Stimulated activated CD8-positive, alpha-beta memory T cell treated with anti-CD3 and anti-CD28 coated beads, Interleukin-15, amount 100 ng/mL, for 48 hours (primary cell): ENCODE measurements at places on chromosomes 11 and 22.

DNA sequence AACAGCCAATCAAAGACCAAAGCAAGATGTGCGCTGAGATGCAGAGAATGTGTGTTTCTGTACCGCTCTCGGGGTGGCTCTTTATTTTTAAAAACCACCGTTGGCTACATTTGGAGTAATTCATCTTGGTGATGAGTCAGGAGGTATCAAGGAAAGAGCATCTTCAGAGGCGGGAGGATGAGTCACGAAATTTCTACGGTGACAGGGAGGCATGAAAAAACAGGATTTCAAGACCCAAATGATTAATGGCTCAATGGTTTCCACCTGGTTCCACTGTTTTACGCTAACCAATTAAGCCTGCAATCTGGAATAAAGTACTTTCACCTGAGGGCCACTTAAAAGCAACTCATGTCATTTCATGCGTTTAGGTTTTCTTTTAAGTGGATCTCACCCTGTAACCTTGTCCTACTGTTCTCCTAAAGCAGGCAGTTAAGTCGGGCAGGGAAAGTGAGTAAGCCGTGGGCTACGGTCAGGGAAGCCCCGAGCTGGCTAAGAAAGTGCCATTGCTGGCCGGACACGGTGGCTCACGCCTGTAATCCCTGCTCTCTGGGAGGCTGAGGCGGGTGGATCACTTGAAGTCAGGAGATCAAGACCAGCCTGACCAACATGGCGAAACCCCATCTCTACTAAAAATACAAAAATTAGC, 74.6 kb downstream of the CELSR1 start:
- DNase-seq, result no peak

DNA sequence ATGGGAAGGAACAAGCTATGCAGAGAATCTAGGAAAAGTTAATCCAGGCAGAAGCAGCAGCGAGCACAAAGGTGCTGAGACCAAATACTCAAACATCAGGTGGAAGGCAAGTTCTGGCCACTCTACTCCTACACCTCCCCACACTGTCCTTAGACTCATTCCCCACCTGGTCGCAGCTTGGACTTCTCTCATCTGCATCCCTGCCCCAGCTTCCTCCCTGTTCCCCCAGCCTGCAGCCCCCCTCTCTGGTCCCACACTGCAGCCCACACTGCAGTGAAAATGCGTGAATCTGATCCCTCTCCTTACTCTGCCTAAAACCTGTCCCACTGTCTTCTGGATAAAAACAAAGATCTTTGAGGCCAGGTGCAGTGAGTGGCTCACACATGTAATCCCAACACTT, 9.1 kb downstream of the TPBGL start:
- DNase-seq, result no peak

GRCh38 chr11:73498343-73498742, 99.6 kb downstream of the FAM168A start:
- no peak for DNase-seq

GRCh38 chr11:126518972-126519690, 163.6 kb downstream of the ST3GAL4 start:
- DNase-seq, result no peak

- DNase-seq, result no peak
Measured at GRCh38 chr11:123943738-123944137, at the start of gene OR6T1. Gene OR6T1, minus strand, starts transcription at chr11:123943838. Its CDS starts 0 bp downstream, at chr11:123943838.

- DNase-seq, result no peak
Measured at GRCh38 chr22:40911772-40912171, 39.4 kb upstream of the RBX1 start.

GRCh38 chr11:13313005-13313819, 35.6 kb downstream of the BMAL1 start:
- no peak for DNase-seq

DNA sequence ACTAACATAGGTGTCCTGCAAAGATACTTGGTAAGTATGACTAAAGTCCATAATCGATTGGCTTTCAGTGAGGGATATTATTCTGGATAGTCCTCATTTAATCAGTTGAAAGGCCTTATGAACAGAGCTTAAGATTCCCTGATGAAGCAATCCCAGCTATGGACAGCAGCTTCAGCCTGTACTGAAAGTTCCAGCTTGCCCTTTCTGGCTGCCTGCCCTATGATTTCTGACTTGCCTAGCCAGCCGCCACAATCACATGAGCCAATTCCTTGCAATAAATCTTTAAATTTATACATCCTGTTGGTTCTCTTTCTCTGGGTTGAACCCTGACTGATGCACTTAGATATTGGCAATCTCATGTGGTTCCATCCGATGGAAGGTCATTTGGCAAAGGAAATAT, 759.0 kb upstream of the API5 start:
- no peak for DNase-seq

GRCh38 chr11:65569164-65569972, 909 bp upstream of the ZNRD2 start:
- DNase-seq, result no peak

- DNase-seq, result no peak
Measured at GRCh38 chr11:16356761-16357393, 531 bp upstream of the SOX6 start.

GRCh38 chr11:76382209-76382608, 1.1 kb downstream of the GVQW3 start:
- no peak for DNase-seq

- DNase-seq, result no peak
Measured at GRCh38 chr11:105162506-105162905, 22.9 kb upstream of the CARD18 start.

DNA sequence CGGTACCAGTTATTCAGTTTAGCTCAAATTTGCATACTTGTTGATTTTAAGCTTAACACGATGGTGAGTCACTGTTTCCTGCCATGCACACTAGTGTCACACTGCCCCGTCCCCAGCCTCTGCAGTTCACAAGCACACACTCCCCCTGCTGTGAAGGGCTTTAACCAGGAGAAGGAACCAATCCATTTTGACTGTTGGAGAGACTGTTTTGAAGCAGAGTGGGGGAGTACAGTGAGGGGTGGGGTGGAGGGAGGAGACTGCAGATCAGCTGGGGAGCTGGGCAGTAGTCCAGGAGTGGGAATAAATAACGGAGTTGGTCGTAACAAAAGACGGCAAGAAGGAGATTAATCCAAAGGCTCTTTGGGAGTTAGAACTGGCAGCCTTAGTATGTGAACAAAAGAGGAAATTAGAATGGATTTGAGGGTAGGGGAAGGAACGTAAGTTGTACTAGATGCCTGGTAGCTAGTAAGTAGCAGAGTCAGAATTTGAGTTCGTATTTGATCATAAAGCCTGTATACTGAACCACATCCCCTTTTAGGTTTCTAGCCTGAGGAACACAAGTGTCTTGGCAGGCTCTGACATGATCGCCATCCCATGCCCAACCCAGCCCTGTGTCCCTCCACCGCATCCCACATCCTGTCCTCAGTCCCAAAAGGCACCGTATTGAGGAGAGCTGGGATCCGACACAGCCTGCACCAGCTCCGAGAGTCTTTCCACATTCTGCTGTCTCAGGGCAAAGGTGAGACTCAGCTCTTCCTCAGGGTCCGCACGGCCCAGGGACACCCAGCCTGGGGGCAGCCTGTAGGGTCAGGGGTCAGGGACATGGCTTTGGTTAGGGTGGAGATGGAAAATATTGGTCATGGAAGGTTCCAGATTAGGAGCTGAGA, 862 bp downstream of the TPP1 start:
- DNase-seq, result peak; percentile 45

- DNase-seq, result no peak
Measured at GRCh38 chr11:90700789-90701439, 478.1 kb upstream of the CHORDC1 start.

- DNase-seq, result no peak
Measured at GRCh38 chr11:44531116-44531504, 34.4 kb upstream of the CD82 start.

DNA sequence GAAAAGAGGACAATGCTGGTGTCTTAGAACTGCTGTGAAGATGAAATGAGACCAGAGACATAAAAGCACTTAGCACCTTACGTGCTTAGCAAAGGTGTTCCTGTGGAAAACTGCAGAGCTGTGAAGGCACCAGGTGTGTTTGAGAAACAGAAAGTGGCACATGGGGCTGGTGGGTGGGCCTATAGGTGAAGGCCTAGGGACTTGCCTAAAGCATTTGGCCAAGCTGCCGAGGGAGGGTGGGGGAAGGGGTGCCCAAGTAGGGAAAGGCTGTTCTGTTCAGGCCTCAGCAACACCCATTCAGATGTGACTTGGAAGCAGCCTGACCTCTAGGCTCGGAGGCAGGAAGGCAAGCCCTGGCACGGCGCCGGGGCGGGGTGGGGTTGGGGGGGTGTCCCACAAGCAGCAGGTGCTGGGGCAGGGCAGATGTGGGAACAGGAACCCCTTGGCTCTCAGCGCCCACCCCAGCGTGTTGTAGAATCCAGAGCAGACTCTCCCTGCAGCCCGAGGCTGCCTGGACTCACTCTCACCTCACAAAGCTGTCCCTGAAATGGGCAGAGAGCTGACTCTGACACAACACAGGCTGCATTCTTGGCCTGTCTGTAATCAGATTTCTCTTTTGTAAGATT, 366.7 kb upstream of the NARS2 start:
- no peak for DNase-seq

- no peak for DNase-seq
Measured at GRCh38 chr11:130156108-130157022, 3.2 kb upstream of the ST14 start.

GRCh38 chr22:29306835-29307595, 565 bp downstream of the GAS2L1 start:
- no peak for DNase-seq

- no peak for DNase-seq
Measured at GRCh38 chr22:19992921-19993355, 23.7 kb downstream of the ARVCF start.

GRCh38 chr11:128434818-128435217, 152.5 kb downstream of the ETS1 start:
- no peak for DNase-seq

- DNase-seq, result no peak
Measured at GRCh38 chr11:36013950-36014897, 70.4 kb downstream of the LDLRAD3 start.

- no peak for DNase-seq
Measured at GRCh38 chr22:50044485-50045118, 13.5 kb downstream of the TTLL8 start.

- no peak for DNase-seq
Measured at GRCh38 chr11:75028724-75029123, 40.0 kb downstream of the NEU3 start.

DNA sequence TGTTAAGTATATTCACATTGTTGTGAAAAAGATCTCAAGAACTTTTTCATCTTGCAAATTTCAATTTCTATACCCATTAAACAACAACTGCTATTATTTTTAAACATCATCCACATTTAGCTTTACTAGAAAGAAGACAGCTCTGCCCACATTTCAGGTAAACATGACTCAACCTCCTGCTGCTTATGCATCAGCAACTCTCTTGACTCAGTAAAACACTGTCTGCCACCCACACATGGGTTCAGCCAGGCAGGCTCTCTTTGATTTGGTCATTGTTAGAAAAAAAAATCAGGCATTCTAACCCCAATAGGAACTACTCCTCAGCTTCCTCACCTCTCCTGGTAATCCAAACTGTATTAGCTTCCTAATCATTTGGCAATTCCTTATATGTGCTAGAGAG, 5.1 kb upstream of the ENDOD1 start:
- peak; percentile 50 for DNase-seq

- no peak for DNase-seq
Measured at GRCh38 chr11:19284881-19285280, 44.1 kb upstream of the E2F8 start.

GRCh38 chr11:77149716-77150392, 21.8 kb downstream of the MYO7A start:
- DNase-seq, result no peak

DNA sequence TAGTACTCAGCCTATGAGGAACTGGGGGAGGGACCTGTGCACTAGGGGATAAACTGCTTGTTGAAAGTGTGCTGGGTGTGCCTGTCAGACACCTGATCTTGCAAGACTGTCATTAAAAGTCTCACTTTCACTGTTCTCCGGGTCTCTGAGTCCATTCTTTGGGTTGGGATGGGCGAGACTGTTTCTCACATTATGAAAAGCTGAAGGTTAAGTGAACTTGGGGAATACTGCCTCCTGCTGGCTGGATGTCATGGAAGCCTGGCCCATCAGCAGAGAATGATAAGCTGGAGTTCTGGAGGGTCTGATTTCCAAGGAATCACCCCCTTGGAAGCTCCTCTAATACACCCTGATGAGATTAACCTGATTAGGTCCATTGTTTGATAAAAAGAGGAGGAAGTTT, 9.0 kb upstream of the VPREB1 start:
- DNase-seq, result peak; percentile 29

DNA sequence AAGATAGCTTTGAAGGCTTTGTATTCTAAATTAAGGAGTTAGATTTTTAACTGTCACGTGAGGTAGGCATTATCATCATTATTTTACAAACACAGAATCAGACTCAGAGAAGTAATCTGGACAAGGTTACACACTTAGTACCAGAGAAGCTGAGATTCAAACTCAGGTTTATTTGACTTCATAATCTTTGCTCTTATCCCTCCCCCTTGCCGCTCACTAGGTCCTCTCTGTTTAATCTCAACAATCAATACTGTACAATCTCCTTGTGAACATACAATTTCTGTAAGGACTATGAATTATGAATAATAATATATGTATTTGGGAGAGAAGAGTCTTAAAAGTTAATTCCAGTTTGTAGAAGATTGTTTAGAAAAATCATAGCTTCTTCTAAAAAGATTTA, 5.2 kb upstream of the DNAJB7 start:
- DNase-seq, result no peak

- DNase-seq, result no peak
Measured at GRCh38 chr22:49396817-49397216, 430.9 kb downstream of the BRD1 start.

- DNase-seq, result no peak
Measured at GRCh38 chr11:6586434-6587359, 16.7 kb downstream of the RRP8 start.

- no peak for DNase-seq
Measured at GRCh38 chr11:37465221-37465620, 867.2 kb upstream of the RAG2 start.

DNA sequence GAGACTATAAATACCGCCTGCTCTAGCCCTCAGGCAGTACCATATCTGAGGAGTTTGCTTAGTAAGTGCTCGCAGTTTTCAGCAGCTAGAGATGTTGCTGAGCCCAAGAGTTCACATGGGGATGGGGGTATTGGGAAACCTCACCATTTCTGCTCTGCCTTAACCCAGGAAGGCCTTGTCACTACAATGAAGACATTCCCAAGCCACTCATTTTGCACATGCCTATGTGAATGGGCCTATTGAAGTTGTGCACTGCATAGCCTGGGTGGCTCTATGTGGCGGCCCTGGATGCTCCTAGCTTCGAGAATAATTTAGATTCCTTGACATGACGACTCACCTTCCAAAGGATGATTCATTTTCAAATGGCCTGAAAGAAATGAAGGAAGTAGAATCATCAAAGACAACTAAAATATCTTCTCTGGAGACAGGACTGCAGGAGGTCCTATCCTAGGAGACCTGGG, 163.4 kb downstream of the ADAMTS15 start:
- DNase-seq, result no peak

DNA sequence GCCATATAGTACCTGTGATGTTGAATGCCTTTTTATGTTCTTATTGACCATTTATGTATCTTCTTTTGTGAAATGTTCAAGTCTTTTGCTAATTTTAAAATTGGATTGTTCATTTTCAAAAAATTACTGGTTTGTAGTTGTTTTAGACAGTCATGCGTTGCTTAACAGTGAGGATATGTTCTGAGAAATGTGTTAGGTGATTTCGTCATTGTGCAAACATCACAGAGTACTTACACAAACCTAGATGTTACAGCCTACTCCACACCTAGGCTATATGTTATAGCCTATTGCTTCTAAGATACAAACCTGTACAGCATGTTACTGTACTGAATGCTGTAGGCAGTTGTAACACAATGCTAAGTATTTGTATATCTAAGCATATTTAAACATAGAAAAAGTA, 32.5 kb downstream of the PDE3B start:
- DNase-seq, result no peak

- no peak for DNase-seq
Measured at GRCh38 chr22:22616636-22617035, 27.8 kb upstream of the GGTLC2 start.
